ENCODE measurements at places on chromosomes 1 and 21. TPM values are rescaled to one million over a fixed set of nuclear protein-coding genes. Genes with fewer than 3 reads are reported as not detected.

PLA2G2C gene
- total RNA-seq = not detected

ATP1B1 gene
- 320 TPM for total RNA-seq

HIVEP3 gene
- total RNA-seq = 0.37 TPM

TDRD5 gene
- total RNA-seq = 0.52 TPM

SMCP gene
- not detected for total RNA-seq

LRRC38 gene
- total RNA-seq = not detected

SLC45A3 gene
- 5.5 TPM for total RNA-seq

AIRE gene
- not detected for total RNA-seq

TAS1R3 gene
- total RNA-seq = 0.29 TPM

C8A gene
- total RNA-seq = not detected

AMY1B gene
- total RNA-seq = not detected

IVL gene
- total RNA-seq = not detected

PDPN gene
- total RNA-seq = not detected

CASZ1 gene
- 10.4 TPM for total RNA-seq

SLC22A15 gene
- 0.28 TPM for total RNA-seq

HSD3B2 gene
- total RNA-seq = not detected

CFAP45 gene
- 1.1 TPM for total RNA-seq

TOMM20 gene
- 137 TPM for total RNA-seq

OR2C3 gene
- total RNA-seq = not detected

KCNN3 gene
- not detected for total RNA-seq

ELAPOR1 gene
- total RNA-seq = 0.75 TPM

GRCh38 chr21:41431788-41432548, 5.9 kb downstream of the MX1 start:
- no peaks in the 10 kb centered on the region for H3K36me3 ChIP-seq
- no peaks in the 10 kb centered on the region for H3K4me1 ChIP-seq
- no peak overlapping the region for H3K4me3 ChIP-seq
- H3K27ac ChIP-seq = no peak overlapping the region
- no peaks in the 10 kb centered on the region for H3K27me3 ChIP-seq

DNA sequence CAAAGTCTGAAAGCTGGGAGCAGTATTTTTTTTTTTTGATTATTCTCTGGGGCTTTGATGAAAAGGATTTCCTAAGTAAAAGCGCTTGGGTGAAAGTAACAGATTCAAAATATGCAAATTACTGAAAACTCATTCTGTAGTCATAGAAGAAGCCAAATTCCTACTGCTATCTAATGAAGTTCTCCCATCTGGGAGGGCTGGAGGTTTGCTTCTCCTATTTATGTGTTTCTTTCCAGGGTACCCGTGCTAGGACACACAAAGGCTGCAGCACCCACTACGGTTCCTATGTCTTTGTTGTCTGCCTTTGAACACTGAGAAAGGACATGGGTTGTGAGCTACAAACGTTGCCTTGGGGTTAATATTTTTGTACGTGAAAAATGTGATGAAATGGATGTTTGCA, 324.7 kb upstream of the KAZN start:
- DNase-seq = no peak
- no peak overlapping the region for H3K27ac ChIP-seq
- H3K36me3 ChIP-seq = no peaks in the 10 kb centered on the region
- no peak overlapping the region for H3K4me3 ChIP-seq
- H3K4me1 ChIP-seq = no peaks in the 10 kb centered on the region

DNA sequence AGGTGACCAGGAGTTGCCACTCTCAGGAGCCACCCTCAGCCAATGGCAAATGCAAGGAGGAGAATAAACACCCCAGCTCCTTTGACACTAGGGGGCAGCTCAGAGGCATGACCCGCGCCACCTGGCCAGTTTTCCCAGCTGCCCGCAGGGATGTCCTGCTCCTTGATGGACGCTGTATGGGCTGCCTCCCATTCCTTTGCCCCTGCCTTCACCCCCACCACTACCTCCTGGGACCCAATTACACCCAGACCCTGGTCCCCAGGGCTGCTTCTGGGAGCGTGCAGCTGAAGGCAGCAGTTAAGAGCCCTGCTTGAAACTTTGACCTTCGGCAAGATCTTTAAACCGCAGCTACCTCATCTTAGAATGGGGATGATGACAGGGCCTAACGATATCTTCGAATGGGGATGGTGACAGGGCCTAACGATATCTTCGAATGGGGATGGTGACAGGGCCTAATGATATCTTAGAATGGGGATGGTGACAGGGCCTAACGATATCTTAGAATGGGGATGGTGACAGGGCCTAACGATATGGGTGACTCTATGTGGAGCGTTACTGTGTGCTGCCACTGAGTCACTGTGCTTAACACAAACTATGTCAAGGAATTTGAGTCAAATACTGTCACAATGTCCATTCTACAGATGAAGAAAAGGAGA, 163.0 kb upstream of the KAZN start:
- DNase-seq = no peak
- H3K4me1 ChIP-seq = no peaks in the 10 kb centered on the region
- no peaks in the 10 kb centered on the region for H3K36me3 ChIP-seq
- no peaks in the 10 kb centered on the region for H3K27me3 ChIP-seq
- H3K27ac ChIP-seq = no peak overlapping the region
- H3K4me3 ChIP-seq = no peak overlapping the region

- H3K4me1 ChIP-seq = no peaks in the 10 kb centered on the region
- H3K27me3 ChIP-seq = no peaks in the 10 kb centered on the region
- H3K4me3 ChIP-seq = no peak overlapping the region
- no peaks in the 10 kb centered on the region for H3K36me3 ChIP-seq
These were observed 1153.1 kb upstream of the B3GALT2 start for GRCh38 chr1:194339471-194339870.

GRCh38 chr1:152185544-152186391, 26.7 kb upstream of the RPTN start:
- no peak overlapping the region for H3K4me3 ChIP-seq
- H3K36me3 ChIP-seq = no peaks in the 10 kb centered on the region
- H3K27ac ChIP-seq = no peak overlapping the region
- no peaks in the 10 kb centered on the region for H3K27me3 ChIP-seq
- H3K4me1 ChIP-seq = no peaks in the 10 kb centered on the region

- peak; percentile 81 for DNase-seq
- H3K27ac ChIP-seq = peak overlapping the region; percentile 31
- no peak overlapping the region for H3K4me3 ChIP-seq
- no peaks in the 10 kb centered on the region for H3K36me3 ChIP-seq
- H3K27me3 ChIP-seq = no peaks in the 10 kb centered on the region
These were observed 71.7 kb upstream of the ETS2 start for GRCh38 chr21:38733972-38734546.

GRCh38 chr1:2300851-2301606, 72.9 kb downstream of the SKI start:
- H3K27ac ChIP-seq = no peak overlapping the region
- DNase-seq = no peak
- no peak overlapping the region for H3K4me3 ChIP-seq
- no peaks in the 10 kb centered on the region for H3K27me3 ChIP-seq
- no peaks in the 10 kb centered on the region for H3K4me1 ChIP-seq

DNA sequence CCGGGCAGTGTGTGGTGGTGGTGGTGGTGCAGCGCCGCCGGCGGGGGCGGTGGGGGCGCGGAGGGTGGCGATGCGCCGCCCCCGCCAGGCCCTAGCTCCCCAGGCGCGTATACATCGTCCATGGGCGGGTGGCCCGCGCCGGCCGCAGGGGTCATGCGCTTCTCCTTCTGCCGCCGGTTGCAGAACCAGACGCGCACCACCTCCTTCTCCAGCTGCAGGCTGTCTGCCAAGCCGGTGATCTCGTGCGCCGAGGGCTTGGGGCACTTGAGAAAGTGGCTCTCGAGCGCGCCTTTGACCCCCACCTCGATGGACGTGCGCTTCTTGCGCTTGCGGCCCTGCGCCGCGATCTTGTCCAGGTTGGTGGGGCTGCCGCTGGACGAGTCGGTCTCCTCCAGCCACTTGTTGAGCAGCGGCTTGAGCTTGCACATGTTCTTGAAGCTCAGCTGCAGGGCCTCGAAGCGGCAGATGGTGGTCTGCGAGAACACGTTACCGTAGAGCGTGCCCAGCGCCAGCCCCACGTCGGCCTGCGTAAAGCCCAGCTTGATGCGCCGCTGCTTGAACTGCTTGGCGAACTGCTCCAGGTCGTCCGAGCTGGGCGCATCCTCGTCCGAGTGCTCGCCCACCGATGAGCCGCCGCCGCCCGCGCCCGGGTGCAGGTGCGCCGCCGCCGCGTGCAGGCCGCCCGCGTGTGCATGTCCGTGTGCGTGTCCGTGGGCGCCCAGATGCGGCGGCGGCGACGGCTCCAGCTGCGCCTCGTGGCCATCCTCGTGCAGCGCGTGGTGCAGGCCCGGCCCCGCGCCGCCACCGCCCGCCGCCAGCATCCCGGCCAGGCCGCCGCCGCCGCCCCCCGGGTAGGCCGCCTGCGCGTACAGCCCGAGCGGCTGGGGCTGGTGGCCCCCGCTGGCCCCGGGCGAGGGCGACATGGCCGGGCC, 926 bp downstream of the POU3F1 start:
- H3K36me3 ChIP-seq = no peaks in the 10 kb centered on the region
- DNase-seq = no peak
- H3K4me1 ChIP-seq = no peaks in the 10 kb centered on the region
- no peak overlapping the region for H3K4me3 ChIP-seq
- no peaks in the 10 kb centered on the region for H3K27me3 ChIP-seq
- no peak overlapping the region for H3K27ac ChIP-seq

GRCh38 chr1:32900956-32901822, at the start of gene TMEM54:
Gene TMEM54 (minus strand): TSS chr1:32901389. CDS start chr1:32901238, 151 bp downstream.
- H3K27me3 ChIP-seq = no peaks in the 10 kb centered on the region
- H3K4me3 ChIP-seq = peak within 1 kb of the TSS; percentile 46
- no peaks in the 10 kb centered on the region for H3K36me3 ChIP-seq

DNA sequence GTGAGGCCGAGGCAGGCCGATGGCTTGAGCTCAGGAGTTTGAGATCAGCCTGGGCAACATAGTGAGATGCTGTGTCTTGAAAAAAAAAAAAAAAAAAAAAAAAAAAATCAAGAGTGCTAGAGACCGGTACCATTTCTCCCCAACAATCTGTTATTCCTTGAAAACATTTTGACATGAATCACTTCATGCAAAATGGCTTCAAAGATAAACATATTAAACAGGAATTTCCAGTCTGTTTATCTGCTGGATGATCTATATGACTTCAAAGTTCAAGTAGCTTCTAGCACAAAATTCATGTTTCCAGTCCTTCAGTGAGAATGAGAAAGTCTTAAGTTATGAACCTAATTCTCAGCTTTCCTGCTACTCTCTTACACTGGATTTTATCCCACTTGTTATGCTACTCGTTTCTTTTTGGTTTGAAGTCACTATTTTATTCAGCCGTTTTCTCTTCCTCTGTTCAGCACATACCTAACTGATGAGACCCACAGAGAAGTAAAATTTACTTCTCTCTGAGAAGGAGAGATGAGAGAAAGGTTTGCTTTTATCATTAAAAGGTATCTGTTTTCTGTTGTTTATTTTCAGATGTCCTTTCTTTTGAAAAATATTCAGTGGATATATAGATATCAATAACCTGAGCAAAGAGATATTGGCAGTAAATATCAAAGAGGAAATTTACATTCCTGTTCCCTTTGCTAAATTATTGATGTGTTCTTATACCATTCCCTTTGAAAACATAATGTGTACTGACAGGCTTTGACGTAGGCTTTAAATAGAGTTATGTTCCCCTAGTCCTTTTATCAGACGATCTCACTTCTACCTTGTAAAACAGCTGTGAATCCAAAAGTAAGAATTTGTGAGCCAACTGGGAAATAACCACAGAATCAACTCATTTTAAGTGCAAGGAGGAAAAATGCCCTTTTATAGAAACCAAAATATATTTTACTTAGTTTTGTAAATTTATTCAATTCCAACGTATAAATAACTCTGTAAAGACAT, 38.2 kb downstream of the CD46 start:
- no peak for DNase-seq
- peaks cover 40% of the 10 kb centered on the region for H3K4me1 ChIP-seq
- H3K27me3 ChIP-seq = no peaks in the 10 kb centered on the region
- no peak overlapping the region for H3K4me3 ChIP-seq
- peaks cover 1% of the 10 kb centered on the region for H3K36me3 ChIP-seq
- H3K27ac ChIP-seq = peak overlapping the region; percentile 51

- DNase-seq = no peak
- no peak overlapping the region for H3K4me3 ChIP-seq
- H3K4me1 ChIP-seq = peaks cover 34% of the 10 kb centered on the region
- no peaks in the 10 kb centered on the region for H3K36me3 ChIP-seq
These were observed 46.7 kb upstream of the CXADR start for GRCh38 chr21:17466166-17466565.

GRCh38 chr1:44310006-44310405, 45.1 kb downstream of the ERI3 start:
- no peak for DNase-seq
- no peaks in the 10 kb centered on the region for H3K36me3 ChIP-seq
- no peak overlapping the region for H3K4me3 ChIP-seq
- no peak overlapping the region for H3K27ac ChIP-seq

DNA sequence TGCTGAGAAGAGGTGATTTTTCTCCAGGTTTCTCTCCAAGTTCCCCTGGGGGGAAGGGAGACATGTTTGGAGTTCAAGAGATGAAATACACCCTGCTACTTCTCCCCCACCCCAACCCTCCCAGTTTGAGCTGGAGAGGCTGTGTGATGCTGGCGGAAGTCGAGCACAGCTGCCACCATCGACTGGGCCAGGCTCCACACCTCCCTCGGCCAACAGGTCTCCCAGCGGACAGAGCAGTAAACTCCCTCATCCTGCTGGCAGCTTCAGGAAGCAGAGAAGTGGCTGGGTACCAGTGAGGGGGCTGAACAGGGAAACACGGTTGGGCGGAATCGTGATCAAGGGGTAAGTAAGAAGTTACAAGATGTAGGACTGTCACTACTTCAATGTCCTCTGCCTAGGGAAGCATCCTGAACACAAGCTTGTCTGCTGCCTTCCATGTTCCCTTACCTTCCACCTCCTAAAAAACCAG, 6.6 kb upstream of the NHLH1 start:
- DNase-seq = no peak
- H3K4me1 ChIP-seq = peaks cover 5% of the 10 kb centered on the region
- no peaks in the 10 kb centered on the region for H3K36me3 ChIP-seq
- no peaks in the 10 kb centered on the region for H3K27me3 ChIP-seq
- no peak overlapping the region for H3K27ac ChIP-seq

DNA sequence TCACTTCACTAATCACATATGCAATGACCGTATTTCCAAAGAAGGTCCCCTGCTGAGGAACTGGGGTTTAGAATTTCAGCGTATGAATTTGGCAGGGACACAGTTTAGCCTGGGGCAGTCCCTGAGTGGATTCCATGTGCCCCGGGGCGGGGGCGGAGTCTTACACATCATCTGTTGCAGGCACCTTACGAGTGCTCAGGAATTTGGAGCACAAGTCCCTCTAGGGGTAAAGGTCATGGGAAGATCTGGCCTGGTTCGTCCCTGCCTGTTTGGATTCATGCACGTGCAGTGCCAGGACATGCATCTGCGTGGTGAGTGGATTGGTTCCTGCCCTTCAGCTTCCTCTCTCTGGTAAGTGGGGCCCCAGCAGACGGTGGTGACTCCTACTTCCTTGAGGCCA, 208.3 kb upstream of the C1orf174 start:
- H3K27ac ChIP-seq = no peak overlapping the region
- H3K4me3 ChIP-seq = no peak overlapping the region
- no peaks in the 10 kb centered on the region for H3K4me1 ChIP-seq
- peak; percentile 5 for DNase-seq

GRCh38 chr1:67557696-67558448, 127.1 kb upstream of the GADD45A start:
- H3K36me3 ChIP-seq = no peaks in the 10 kb centered on the region
- H3K27ac ChIP-seq = peak overlapping the region; percentile 29
- DNase-seq = no peak
- H3K4me1 ChIP-seq = peaks cover 31% of the 10 kb centered on the region
- no peaks in the 10 kb centered on the region for H3K27me3 ChIP-seq

GRCh38 chr1:215710036-215710898, 143.2 kb downstream of the KCTD3 start:
- H3K4me3 ChIP-seq = no peak overlapping the region
- H3K27me3 ChIP-seq = no peaks in the 10 kb centered on the region
- H3K36me3 ChIP-seq = no peaks in the 10 kb centered on the region
- no peak overlapping the region for H3K27ac ChIP-seq
- no peaks in the 10 kb centered on the region for H3K4me1 ChIP-seq
